ENCODE measurements at places on chromosomes 7 and 10.

DNA sequence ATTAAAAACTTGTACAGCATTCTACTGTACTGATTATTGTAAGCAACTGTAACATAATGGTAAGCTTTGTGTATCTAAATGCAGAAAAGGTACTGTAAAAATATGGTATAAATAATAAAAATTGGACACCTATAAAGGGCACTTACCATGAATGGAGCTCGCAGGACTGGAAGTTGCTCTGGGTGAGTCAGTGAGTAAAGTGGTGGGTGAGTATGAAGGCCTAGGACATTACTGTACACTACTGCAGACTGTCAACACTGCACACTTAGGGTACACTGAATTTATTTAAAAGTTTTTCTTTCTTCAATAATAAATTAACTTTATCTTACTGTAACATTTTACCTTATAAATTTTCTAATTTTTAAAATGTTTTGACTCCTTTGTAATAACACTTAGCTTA lies 118.6 kb upstream of the ASAH2 start:
- DNase-seq = no peak

DNA sequence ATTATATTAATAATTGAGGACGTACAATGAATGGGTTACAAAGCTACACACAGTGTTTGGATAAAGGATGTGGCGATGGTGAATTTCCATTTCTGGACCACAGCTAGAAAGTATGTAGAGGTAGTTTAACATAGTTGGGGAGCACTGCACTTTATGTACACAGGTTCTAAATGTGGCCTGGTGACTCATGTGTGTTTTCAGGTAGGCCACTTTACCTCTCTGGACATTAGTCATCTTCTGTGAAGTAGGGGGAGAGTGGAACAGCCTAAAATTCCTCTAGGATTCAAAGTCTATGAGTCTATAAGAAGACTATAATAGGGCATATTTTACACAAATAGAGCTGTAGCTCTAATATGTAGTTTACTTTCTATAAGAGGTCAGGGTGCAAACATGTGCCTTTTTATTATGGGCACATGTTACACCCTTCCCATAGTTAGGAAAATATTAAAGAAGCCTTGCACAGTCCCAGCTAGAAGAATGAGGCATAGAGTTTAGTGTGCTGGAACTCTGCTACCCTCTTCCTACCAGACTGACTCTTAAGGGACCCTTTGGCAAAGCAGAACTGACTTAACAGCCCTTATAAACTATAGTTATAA lies 594.9 kb downstream of the LRMDA start:
- no peak for DNase-seq

DNA sequence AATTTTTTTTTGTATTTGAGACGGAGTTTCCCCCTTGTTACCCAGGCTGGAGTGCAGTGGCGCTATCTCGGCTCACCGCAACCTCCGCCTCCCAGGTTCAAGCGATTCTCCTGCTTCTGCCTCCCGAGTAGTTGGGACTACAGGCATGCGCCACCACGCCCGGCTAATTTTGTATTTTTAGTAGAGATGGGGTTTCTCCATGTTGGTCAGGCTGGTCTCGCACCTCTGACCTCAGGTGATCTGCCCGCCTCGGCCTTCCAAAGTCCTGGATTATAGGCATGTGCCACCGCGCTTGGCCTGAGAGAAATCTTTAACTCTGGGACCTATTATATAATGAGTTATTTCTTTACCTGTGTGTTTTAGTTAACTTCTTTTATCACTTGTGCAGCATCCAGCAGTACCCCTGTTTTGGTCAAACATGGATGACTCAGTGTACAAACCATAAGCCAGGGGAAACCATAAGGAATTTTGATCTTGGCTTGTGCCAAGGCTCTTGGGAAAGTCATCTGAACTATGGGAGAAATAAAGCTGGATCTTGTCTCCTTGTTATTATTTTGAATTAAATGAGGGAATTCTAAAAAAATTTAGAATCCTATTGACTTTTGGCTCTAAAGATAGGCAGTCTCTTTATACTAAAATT lies 23.6 kb upstream of the ZRANB1 start:
- peak; percentile 84 for DNase-seq

GRCh38 chr7:51867117-51867516 lies 550.5 kb upstream of the COBL start:
- no peak for DNase-seq

DNA sequence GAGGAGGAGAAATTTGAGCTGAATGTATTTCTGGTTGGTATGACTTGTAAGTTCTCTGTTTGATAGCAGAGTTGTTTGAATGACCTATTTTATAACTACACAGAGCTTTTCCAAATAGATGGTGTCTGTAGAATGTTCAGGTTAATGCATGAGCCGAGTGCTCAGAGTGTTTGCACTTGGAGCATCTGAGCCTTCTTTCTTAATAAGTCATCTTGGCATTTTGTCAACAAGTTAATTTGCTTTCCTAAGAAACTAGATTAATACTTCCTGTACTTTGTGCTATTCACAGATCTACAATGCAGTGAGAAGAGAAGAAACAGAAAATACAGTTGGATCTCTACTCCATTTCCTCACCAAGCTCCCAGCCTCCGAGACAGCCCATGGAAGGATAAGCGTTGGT lies 138.2 kb downstream of the PLCE1 start:
- peak; percentile 63 for DNase-seq

Data from HCEC 1CT (cell line).